ENCODE measurements at places on chromosomes 3 and 15.

DNA sequence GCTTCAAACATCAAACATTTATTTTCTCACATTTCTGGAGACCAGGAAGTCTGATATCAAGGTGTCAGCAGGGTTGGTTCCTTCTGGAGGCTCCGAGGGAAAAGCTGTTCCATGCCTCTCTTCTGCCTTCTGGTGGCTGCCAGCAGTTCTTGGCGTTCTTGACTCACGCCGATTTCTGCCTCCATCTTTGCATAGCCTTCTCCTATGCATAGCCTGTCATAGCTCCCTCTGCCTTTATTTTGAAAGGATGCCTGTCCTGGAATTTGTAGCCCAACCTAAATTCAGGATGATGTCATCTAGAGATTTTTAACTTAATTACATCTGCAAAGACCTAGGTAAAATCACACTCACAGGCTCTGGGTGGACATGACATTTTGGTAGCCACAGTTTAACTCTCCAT lies 70.4 kb downstream of the RGMA start:
- DNase-seq, result peak; percentile 60

DNA sequence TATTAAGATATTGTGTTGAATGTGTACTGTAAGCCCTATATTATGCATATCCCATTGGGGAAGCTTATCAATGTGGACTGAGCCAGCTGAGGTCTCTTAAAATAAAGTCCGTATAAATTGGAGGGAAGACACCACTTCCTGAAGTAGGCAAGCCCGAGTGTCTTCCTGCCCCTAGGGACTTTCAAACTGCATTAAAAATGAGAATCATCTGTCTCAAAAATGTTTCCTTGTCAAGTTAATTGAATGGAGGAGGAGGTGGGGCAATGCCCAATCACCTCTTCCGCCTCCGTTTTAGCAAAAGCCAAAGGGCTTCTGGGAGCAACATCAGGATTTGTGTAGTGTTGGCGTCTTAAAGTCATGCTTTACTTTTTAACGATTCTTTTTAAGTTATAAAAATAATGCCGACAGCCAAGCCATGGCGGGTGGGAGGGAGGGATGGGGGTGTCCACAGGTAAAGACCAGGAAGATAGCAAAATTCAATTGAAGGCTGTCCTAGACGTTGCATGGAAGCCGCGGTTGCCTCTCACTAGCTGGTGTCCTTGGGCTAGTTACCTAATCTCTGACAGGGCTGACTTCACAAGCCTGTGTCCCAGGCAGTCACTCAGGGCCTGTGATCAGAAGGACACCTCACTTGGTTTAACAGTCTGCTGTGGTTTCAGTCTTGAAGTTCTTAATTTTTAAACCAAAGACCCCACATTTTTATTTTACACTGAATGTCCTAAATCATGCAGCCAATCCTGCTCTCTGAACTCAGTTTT lies 524.9 kb upstream of the PROK2 start:
- no peak for DNase-seq

GRCh38 chr3:138043266-138044029 lies 33.5 kb downstream of the CLDN18 start:
- DNase-seq, result no peak

DNA sequence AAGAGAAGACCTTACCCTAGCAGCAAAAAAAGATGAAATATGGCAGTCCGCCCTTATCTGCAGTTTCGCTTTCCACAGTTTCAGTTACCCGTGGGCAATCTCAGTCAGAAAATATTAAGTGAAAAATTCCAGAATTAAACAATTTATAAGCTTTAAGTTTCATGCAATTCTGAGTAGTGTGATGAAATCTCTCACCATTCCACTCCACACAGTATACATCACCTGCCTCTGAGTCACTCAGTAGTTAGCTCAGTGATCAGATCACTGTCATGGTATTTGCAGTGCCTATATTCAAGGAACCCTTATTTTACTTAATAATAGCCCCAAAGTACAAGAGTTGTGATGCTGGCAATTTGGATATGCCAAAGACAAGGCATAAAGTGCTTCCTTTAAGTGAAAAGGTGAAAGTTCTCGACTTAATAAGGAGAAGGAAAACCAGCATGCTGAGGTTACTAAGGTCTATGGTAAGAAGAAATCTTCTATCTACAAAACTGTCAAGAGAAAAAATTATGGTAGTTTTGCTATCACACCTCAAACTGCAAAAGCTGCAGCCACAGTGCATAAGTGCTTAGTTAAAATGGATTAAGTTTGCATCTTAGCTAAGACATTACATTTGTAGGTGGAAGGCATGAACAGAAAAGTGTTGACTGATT lies 48.1 kb downstream of the HSPBAP1 start:
- DNase-seq, result no peak

GRCh38 chr3:98963546-98963945 lies 62.1 kb upstream of the DCBLD2 start:
- no peak for DNase-seq

GRCh38 chr3:31873254-31873820 lies 107.7 kb downstream of the OSBPL10 start:
- DNase-seq, result no peak

DNA sequence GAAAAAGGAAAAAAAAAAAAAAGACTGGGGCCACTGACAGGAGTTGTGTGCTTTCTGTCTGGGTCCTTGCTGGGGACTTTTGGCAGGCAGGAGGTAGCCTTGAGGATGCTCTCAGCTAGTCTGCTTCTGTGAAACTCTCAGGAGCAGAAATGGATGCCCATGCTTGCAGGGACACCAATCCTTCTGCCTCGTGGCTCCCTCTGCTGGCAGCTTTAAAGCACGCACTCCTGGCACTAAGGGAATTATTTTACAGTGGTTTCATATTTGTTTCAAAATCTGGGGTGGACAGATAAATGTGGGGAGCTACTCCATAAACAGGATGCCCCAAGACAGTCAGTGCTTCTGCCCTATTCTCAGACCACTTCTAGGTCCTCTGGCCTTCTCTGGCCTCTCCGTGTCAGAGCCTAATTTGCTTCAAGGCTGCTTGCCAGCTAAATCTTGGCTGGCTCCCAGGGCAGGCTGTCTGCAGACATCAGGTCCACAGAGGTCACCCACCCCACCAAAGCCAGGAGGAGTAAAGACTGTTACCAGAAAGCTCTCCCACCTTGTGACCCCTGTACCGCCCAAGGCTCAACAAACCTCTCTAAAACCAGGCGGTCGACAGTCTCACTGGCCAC lies 17.1 kb downstream of the TRAIP start:
- DNase-seq, result peak; percentile 78

DNA sequence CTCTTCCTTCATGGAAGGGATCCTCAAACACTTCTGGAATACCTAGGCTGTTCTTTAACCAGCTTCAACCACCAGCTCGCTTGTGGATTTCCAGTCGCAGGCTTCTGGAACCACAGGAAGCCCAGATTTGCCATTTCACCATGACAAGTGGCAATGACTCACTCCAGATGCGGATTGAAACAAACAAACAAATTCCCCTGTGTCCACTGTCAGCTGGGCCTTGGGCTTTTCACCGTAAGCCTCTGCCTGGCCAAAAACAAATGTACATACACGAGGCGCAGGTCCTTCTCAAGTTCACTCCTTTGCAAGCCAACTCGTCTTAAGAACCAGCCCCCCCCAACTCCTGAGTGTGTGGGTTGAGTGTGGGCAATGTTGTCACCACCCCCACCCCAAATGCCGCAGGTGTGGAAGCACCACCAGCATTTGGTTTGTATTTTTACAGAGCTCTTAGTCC lies 8.8 kb downstream of the BCL6 start:
- peak; percentile 57 for DNase-seq

DNA sequence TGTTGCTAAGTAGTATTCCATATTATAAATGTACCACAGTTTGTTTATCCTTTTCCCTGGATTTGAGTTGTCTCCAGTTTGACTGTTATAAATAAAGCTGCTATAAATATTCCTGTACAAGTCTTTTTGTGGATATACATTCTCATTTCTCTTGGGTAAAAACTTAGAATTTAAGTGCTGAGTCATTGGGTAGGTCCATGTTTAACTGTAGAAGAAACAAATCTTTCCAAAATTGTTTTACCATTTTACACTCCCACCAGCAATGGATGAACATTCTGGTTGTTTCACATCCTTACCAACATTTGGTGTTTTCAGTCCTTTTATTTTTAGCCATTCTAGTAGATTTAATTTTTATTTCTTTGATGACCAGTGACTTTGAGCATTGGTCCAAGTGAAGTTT lies 74.0 kb upstream of the TNFAIP8L3 start:
- DNase-seq, result no peak

DNA sequence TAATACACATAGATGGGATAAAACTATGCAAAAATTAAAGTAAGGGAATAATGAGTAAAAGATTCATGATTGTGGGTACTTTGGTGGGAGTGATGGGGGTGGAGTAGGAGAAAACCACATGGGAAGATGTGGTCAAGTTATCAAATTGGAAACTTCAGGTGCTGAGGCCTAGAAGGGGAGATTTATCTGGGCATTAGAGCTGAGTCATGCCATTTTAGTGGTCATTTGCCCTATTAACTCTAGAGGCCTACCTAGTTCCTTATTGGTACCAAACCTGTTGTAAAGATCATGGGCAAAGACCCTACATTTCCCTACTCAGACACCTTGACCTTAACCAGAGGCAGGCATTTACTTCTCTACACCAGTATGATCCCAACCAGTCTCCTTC lies 125.9 kb upstream of the BCL6 start:
- DNase-seq, result no peak

GRCh38 chr3:87309601-87310000 lies 33.2 kb upstream of the POU1F1 start:
- DNase-seq, result no peak

DNA sequence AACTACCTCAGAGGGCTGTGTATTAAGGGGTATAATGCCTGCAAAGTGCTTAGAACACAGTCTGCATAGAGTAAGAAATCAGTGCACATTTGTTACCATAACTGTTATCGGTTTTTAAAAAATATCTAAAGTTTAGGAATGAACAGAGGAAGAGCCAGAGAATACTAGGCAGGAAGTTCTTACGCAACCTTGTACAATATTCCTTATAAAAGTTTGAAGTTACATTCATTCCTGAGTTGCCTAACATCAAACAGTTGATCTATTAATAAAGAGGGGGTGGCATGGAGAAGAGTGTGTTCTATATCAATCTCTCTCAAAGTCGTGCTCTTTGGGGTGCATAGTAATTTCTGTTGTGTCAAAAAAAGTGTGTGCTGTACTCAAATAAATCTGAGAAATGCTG lies 22.0 kb upstream of the PHLDB2 start:
- DNase-seq, result no peak

All from globus pallidus (tissue), 1 donor.